Activated B cell treated with CpG ODN at 0.5 μM for 24 hours (primary cell): ENCODE measurements at places on chromosomes 7 and 10. TPM values are rescaled to one million over a fixed set of nuclear protein-coding genes. Genes with fewer than 3 reads are reported as not detected.

PIP gene
- not detected in 2 replicates for total RNA-seq

PPP3CB gene
- total RNA-seq: 41.4 and 43.3 TPM in 2 replicates

HOXA5 gene
- total RNA-seq: not detected in 2 replicates

TCERG1L gene
- total RNA-seq: not detected in 2 replicates

PARD3 gene
- 0.11 and 0.12 TPM in 2 replicates for total RNA-seq

CTAGE8 gene
- 0.64 and 1.00 TPM in 2 replicates for total RNA-seq
